Dermis blood vessel endothelial cell (primary cell): ENCODE measurements at places on chromosomes 4 and X. TPM values are rescaled to one million over a fixed set of nuclear protein-coding genes. Genes with fewer than 3 reads are reported as not detected.

Gene LDB2
- 220 and 258 TPM in 2 replicates for total RNA-seq

Gene STATH
- total RNA-seq: not detected in 2 replicates

Gene SLC7A11
- total RNA-seq: 16.5 and 46.1 TPM in 2 replicates

Gene FSTL5
- under 0.01 and 1.3 TPM in 2 replicates for total RNA-seq

Gene TGIF2LX
- total RNA-seq: not detected in 2 replicates

Gene MAB21L2
- 0.17 and 0.33 TPM in 2 replicates for total RNA-seq

Gene USP17L22
- total RNA-seq: not detected in 2 replicates

Gene VEGFC
- 4.4 and 10.8 TPM in 2 replicates for total RNA-seq

Gene STK26
- 2.1 and 2.9 TPM in 2 replicates for total RNA-seq

Gene GRIA3
- total RNA-seq: 0.17 TPM in 1 of 2 replicates, not detected in the other

Gene RAB41
- total RNA-seq: not detected in 2 replicates

Gene GYG2
- total RNA-seq: 0.23 and 0.68 TPM in 2 replicates

Gene PGAM4
- total RNA-seq: 0.28 TPM in 1 of 2 replicates, not detected in the other

Gene GC
- 0.05 TPM in 1 of 2 replicates, not detected in the other for total RNA-seq

- no peak for DNase-seq
These were observed 31.1 kb downstream of the ACOX3 start for GRCh38 chr4:8409264-8410065.

GRCh38 chrX:14496674-14497073, 32.7 kb upstream of the GLRA2 start:
- no peak for DNase-seq

DNA sequence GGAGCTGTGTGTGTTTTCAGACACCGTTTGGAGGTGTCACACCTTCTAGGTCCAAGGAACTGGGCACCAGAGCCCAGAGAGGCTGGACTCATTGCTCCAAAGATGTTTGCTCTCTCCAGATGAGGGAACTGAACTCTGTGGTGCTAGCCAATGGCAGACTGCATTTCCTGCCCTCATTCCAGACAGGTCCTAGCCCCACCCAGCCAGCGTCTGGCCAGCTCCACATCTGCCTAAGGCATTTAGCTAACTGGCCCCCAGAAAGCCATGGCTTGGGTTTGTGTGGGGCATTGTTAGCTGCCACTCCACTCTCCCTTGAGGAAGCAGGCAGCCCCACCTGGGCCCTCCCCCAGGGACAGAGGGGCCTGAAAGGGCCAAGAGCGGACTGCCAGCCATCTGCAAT, 11.4 kb downstream of the FGD1 start:
- no peak for DNase-seq

DNA sequence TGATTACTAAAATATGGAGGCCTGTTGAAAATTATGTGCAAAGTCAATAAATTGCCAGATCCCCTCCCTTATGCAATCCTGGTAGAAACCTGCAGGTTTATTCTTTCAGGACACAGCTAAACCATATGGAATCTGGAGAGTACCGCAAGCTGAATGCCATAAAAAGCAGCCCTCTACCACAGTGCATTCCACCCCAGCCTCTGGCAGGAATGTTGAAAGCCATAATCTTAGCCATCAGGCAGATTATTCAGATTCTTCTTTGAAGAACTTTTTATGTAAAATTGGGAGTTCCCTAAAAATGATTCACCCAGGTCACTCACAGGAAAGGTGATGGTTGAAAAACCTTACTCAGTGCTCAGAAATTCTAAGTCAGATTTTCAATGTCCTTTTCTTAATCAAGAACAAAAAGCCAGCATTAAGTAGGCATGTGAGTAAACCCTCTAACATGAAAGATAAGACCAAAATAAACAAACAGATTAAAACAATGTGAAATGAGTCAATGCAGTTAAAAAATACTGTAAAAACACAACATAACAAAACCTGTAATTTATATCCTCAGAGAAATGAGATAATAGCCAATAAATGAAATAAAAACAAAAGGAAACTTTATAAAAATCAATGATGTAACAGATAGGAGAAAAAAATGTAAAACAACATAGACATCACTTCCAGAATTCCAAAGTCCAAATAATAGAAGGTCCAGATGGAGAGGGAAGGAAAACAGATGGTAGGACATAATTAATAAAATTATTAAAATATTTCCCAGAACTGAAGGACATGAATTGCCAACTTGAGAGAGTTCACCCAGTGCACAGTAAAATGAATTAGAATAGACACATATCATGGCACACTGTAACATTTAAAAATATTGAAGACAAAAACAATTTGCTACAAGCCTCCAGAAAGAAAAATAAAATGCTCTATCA, 226.9 kb downstream of the FSTL5 start:
- DNase-seq: peak; percentile 67

- no peak for DNase-seq
These were observed 17.5 kb downstream of the STAP1 start for GRCh38 chr4:67576059-67576466.

DNA sequence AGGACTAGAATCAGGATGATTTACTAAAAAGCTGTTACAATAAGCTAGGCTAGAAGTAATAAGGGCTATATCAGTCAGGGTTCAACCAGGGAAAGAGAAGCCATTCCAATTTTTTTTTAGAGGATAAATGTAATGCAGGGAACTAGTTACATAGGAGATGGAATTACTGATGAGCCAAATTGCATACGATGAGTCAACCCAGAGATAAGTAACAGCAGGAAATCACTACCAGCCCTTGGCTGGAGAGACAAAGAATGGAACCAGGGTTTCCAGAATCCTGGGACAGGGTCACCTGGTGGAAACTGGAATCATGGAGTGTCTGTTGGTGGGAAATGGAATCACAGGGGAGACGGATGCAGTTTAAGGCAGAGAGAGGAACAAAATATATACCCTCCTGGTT, 13.1 kb upstream of the MAGEA4 start:
- peak; percentile 5 for DNase-seq

- no peak for DNase-seq
These were observed 14.0 kb upstream of the TAPT1 start for GRCh38 chr4:16240300-16240699.

GRCh38 chrX:70454441-70455365, 10.1 kb downstream of the DLG3 start:
- peak; percentile 58 for DNase-seq

GRCh38 chr4:88792268-88792781, 94.7 kb upstream of the NAP1L5 start:
- DNase-seq: no peak

DNA sequence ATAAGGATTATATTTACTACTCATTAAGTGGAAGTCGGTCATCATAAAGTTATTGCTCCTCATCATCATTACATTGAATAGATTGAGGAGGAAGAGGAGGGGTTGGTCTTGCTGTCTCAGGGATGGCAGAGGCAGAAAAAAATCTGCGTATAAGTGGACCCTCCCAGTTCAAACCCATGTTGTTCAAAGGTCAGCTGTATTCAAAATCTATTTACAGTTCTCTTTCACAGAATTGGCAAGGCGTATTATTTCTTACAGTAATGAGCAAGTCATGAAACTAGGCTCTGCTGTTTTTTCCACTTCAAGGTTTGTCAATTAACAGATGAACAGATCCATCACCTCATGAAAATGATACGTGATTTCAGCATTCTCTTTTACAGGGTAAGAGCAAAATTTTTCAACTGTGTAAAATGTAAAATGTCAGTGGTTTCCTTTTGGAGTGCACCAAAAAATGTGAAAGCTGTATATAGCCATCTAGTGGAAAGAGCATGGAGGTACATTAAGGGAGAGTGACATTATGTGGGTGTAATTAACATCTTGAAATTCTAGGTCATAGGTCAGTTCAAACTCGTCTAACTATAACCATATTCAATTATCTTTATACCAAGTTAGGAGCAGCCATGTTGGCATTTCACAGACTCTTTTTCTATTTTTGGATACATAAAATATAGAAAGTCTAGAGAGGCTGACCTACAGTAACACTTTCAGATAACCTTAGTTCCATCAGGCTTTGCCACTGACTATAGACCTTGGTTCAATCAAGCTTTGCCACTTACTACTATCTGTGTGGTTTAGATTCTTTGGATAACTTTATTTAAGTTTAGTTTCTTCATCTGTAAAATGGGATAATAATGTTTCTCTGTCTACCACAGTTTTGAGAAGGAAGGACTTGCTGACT, 30.1 kb downstream of the NEIL3 start:
- DNase-seq: peak; percentile 65

DNA sequence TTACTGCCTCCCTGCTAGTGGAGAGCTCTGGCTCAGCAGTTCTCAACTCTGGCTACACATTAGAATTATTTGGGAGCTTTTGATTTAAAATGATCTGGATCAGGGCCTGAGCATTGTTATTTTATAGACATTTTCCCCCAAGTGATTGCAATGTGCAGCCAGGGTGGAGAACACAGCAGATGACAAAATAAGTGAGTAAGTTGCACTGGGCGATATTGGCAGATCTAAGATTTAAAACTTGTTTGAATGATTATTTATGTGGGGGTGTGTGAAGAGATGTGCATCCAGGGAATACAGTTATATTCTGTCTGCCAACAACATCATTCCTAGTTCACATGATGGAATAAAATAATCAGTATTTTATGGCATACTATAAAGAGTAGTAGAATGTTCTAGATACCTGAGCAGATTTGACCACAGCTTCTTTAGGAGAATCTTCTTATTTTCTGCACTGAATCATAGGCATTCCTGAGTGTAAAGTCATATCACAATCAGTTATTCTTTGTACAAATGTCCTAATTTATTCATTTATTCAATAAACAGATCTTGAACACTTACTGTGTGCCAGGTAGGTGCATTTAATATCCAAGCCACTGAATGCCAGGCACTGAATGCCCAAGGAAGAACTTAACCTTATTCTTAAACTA, 123.9 kb downstream of the UCHL1 start:
- no peak for DNase-seq

DNA sequence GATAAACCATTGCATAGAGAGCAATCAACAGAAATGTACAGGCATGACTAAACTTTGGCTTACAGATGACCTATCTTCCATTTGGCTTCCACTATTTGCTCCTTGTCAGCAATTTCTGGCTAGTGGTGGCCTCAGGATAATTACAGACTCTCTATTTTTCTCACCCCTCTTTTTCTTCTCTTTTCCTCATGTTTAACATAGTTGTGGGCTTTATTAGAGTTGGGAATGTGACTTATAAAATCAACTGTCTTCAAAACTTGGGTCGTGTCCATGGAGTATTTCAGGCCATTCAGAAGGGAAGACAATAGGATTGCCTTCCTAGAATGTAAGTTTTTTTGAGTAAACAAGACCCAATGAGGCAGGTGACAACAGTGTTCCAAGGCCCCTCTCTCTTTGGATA, 236.2 kb downstream of the FRAS1 start:
- DNase-seq: no peak

DNA sequence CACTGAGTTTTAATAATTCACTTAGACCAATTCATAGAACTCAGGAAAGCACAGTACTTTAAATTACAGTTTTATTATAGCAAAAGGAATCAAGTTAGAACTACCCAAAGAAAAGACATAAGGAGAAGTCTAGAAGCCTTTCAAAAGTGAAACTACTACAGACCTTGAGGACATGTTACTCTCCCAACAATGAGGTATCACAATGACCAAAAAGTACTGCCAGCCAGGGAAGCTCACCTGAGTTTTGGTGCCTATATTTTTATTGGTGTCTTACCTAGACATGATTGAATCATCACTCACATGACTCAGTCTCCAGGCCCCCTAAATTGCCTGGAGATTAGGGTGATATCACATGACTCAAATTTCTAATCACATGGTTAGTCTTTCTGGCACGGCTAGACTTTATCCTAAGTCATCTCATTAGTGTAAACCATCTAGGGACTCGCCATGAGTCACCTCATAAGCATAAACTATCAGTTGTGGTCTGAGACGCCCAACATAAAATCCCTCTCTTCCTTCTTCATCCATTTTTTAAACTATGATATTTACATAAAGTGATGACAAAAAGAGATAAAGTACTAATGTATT, 372.3 kb downstream of the TMA16 start:
- DNase-seq: no peak

DNA sequence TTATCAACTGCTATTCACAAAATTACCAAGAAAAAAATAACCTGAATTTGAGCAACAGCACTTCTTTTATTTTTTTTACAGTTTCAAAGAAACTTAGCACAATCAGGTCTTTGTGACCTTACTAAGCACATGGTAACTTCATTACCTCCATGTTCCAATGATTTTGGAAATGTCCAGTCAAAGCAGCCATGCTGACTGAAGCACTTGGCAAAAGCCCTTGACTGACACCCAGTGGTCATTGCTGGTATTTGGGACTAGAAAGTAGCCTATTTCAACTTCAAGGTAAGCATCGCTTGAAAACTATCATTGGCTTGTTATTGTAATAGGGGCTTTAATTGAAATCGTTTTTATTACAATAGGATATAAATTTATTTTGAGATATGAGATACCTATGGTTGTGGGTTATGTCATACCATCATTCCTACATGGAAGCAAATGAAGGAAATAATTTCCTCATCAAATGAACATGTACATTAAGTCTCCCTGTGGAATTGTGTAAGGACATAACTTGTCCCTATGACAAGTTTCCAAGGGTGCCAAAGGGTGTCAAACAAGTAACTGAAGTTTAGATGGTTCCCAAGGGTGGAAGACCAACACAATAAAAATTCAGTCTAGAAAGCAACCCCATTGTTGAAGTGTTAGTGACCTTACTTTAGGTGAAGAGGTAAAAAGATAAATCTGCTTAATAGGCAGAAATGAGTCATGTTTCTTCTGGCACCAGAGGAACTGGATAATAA, 15.2 kb upstream of the ANXA10 start:
- DNase-seq: peak; percentile 82

GRCh38 chr4:128379860-128380259, 92.2 kb upstream of the PGRMC2 start:
- peak; percentile 61 for DNase-seq

DNA sequence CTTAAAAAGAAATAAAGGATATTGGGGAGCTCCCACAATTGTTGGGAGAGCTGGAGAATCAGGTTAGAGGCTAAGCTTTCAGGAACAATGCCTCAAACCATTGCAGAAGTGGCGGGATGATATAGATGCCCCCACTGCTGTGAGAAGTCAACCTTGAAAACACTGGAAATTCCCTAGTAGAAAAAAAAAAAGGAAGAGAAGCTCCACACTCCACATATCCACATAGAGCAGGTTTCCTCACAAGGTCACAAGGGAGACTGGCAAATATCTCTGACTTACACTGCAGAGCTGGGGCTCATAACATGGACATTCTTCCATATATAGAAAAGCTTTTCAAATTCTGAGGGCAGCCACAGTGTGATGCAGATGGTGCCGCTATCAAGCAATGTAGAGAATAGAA, 22.7 kb upstream of the OGT start:
- DNase-seq: no peak

- no peak for DNase-seq
These were observed 144.2 kb upstream of the PCDH18 start for GRCh38 chr4:137676357-137676998.

GRCh38 chr4:173167758-173168395, 734 bp upstream of the GALNT7 start:
- peak; percentile 59 for DNase-seq

DNA sequence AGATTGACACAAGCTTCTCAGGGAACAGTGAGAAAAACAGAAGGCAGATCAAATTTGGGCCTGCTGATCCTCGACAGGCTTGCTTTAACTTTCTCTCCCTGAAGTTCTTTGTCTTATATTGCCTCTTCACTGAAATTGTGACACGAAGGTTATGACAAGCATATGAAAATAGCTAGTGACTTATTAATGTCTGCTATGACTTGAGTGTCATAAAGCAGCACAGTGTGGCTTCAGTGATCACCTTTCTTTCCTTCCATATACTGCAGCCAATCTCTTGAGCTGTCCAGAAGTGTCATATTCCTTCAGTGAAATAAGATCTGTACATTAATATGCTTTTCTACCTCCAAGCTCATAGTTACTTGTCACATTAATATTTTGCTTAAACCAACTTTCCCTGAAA, 870.2 kb downstream of the C4orf33 start:
- no peak for DNase-seq
